ENCODE measurements at places on chromosomes 16 and 17. TPM values are rescaled to one million over a fixed set of nuclear protein-coding genes. Genes with fewer than 3 reads are reported as not detected.

DNA sequence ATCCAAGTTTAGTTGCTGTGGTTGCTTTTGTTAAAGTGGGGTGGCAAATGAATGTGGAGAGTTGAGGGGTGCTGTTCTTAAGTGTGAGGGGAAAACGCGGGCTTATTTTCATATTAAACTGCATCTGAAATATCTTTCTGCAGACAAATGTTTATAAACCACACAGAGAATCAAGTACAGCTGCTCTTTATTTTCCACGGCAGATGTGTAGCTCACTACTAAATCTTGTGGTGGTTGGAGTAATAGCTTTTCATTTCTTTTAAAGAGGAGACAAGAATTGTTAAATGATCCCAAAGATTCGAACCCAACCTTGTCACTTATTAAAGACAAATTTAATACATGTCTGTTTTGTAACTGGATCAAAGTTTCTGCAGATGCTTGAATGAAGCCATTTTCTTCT lies 2.1 kb downstream of the CLTC start:
- no peak for DNase-seq

GRCh38 chr17:77558846-77559626 lies 399.5 kb upstream of the TNRC6C start:
- no peak for DNase-seq

DNA sequence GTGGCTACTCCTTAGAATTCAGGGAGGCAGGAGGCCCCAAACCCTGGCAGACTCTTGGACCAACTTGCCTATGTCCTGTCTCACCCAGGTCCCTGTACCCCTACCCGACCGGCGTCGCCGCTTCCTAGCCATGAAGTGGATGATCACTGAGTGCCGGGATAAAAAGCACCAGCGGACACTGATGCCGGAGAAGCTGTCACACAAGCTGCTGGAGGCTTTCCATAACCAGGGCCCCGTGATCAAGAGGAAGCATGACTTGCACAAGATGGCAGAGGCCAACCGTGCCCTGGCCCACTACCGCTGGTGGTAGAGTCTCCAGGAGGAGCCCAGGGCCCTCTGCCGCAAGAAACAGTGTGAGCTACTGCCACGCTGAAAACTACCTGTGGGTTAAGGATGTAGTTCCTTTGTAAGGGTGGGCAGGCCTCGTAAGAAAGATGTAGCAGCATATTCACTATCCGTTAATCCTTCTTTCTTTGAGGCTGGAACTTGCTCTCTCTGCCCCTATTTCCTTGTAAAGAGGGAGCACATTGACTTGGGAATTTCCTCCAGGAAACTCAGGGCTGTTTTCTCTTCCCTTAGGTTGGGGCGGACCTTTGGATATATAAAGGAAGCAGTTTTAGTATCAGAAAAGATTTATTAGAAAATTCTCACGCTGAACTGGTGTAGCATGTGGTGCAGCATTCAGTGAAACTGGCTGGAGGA lies 4.1 kb downstream of the MRPS7 start:
- no peak for DNase-seq

DNA sequence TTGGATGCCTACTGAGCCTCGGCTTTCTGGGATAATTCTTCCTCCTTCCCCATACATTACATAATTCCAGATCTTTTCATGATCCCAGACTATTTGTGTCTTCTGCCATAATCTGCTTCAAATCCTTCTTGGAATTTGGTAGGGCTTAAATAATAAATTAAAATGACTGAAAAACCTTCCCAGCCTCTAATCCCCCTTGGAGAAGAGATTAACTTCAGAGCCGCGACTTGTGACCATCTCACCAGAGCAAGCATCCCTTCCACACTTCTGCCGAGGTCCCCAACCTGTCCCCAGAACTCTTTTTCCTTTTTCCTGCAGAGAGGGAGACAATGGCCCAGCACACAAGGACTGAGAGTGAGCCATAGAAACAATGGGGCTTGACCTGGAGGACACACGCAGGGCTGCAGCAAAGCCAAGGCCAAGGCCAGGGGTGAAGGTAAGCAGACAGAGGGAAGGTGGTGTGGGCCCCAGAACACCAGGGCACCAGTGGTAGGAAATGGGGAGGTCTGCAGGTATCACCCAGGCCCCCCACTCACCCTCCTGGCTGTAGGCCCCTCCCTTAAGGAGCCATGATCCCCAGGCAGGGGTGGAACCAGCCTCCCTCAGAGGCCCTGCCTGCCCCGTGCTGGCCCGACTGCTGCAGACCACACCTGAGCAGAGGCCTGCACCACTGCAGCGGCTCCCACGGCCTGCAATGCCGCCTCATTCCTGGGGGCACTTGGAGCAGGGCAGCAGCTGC lies 9.6 kb upstream of the BCAR1 start:
- no peak for DNase-seq

DNA sequence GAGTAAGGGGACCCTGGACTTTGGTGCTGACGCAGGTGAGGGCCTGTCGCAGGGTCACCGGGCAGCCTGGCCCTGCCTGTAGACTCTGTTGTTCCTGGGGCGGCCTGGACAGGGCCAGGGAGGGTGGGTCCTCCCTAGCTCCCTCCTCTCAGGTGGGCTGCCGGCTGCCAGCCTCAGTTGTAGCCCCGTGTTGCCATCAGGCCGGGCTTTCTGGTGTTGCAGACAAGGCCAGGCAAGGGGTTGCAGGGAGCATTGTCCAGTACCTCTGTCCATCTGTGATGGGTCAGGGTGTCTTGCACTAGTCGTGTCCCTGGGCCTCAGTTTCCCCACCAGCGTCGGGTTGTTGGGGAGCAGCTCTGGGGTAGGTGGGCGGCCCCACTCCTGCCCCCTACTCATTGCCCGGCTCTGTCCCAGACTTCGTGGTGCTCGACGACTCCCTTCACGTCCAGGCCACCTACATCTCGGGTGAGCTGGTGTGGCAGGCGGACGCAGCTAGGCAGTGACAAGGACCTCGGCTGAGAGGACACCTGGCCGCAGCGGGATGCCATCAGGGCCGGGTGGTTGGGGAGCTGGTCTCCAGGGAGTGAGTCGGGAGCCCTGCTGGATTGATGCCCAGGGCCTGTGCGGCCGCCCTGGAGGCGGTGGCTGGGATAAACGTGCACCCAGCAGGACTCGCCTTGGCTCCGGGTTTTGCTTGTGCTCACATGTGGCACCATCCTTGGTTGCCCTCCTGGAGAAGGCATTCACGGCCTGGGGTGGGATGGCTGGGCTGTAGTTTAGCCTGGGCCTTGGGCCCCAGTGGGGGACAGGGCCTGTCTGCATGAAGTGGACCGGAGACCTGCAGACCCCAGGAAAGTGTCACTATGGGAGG lies 1.9 kb downstream of the CEMP1 start:
- DNase-seq = no peak

DNA sequence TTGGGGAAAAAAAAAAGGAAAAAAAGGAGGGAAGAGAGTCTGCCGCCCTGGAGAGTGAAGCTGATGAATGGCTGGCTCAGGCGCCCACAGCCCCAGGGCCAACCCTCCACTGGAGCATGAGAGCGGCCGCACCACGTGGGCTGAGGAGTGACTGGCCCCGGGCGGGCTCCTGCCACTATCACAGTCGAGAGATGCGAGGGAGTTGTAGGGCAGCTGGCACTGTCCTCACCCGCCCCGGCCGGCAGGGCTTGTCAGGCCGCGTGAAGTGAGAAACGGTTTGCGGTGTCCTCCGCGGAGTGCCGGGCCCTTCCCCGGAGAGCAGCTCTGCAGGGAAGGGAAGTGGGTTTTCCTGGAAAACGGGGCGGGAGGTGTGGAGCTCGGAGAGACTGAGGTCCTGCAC lies 45.9 kb downstream of the JPH3 start:
- DNase-seq = no peak

DNA sequence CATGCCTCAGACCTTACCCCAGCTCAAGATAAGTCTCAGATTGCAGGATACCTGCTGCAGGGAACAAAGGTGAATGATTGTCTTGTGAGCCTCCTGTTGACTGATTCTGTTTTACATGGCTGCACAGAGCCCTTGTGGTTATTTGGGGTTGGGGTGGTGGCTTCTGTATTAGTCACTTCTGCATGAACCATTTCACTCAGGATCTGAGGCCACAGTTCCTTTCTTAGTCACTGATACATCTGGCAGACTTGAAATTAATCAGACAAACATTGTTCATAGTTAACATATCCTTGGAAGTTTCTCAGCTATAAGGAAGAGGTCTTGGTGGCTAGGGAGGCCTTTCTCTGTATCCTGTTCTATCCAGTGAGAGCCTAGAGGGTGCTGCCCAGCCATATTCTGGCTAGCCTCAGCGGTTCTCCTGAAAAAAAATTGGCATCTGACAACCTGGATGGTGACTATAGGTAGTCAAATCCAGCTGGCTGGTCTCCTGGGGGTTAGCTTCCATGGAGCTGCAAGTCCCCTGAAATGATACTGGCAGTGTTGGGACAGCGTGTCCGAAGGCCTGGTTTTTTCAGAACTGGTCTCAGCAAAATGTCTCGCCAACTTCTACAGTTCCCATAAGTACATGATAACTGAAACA lies 8.4 kb upstream of the PLK1 start:
- no peak for DNase-seq

DNA sequence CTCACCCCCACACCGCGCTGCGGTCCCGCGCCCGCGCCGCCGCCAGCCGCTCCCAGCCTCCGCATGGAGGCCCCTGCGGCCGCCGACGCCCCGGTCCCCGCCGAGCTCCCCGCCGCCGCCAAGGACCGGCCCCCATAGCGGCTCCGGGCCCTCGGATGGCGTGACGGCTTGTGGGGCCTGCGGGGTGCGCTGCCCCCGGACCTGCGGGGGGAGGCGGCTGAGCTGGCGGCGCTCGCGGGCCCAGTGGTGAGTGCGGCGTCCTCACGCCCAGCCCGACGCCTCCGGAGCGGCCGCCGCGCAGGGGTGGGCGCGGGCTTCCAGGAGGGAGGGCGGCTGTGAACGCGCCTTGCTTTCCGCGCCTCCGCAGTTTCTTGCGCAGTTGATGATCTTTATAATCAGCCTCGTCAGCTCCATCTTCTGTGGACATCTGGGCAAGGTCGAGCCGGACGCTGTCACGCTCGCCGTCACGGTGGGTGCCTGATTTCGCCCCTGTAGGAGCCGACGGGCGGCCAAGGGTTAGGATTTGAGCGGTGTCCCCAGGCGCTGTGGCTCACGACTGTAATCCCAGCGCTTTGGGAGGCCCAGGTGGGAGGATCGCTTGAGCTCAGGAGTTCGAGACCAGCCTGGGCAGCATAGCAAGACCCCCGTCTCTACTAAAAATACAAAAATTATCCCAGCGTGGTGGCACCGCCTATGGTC lies 46.4 kb downstream of the SLC47A1 start:
- DNase-seq = no peak

GRCh38 chr17:45287526-45288500 lies 25.9 kb upstream of the SPATA32 start:
- DNase-seq = no peak

GRCh38 chr17:65323049-65323448 lies 185.9 kb downstream of the RGS9 start:
- DNase-seq = no peak

DNA sequence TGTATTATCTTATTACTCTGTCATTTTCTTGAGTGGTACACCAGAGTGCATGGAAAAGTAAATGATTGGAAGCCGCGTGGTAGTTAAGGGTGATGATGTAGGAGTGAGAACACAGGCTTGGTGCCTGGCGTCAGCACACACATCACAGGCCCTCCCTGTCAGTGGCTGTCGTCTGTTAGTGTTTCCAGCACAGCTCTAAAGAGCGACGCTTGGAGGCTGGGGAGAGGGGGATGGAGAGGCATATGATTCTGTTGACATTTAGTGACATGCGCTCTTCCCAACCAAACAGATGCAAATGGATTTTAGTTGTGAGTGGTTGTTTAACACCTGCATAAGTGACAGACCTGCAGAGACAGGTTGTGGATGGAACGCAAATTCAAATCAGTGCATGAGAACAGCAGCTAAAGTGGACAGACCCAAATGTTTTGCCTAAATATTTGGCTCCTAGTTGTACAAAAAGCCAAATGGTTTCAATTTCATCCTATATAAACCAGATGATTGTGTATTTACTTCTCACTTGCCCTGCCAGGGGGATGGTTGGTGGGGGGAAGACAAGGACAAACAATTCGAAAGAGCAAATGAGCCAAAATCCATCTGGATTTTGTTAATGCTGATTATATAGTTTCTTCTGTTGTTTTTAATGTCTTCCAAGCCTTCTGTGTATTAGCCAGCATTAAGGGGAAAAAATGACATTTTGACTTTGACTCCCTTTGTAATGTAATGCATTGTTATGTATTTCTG lies 222.3 kb downstream of the WWOX start:
- DNase-seq = no peak

GRCh38 chr17:56142781-56143180 lies 10.5 kb upstream of the ANKFN1 start:
- no peak for DNase-seq

GRCh38 chr17:62780951-62781350 lies 27.2 kb downstream of the MARCHF10 start:
- DNase-seq = no peak

- DNase-seq = peak; percentile 86
These were observed 55.3 kb downstream of the MYO18A start for GRCh38 chr17:29124925-29125273.

GRCh38 chr17:41962768-41963434 lies 3.7 kb upstream of the CNP start:
- peak; percentile 58 for DNase-seq

GRCh38 chr17:60391471-60392041 lies 377 bp downstream of the USP32 start:
- no peak for DNase-seq

DNA sequence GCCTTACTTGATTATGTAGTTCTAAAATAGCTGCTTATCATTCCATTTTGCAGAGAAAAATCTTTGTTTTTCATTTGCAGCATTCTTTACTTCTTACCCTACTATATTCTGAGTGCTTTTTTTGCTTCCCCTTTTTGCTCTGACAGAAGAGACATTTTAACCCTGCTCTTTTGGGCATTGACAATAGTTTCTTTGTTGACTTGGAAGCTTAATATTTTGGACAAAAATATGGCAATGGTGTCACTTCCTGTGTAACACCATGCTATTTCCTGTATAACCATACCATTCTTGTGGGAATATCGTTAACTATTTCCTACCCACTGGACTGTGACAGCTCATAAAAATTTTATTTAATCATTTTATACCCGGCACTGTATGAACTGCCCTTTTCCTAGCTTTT lies 747.1 kb downstream of the CDH8 start:
- no peak for DNase-seq

- no peak for DNase-seq
These were observed 19.6 kb upstream of the PMFBP1 start for GRCh38 chr16:72191551-72191950.

GRCh38 chr17:43701318-43701743 lies 39.6 kb upstream of the MEOX1 start:
- no peak for DNase-seq

GRCh38 chr17:59373882-59374495 lies 42.5 kb downstream of the YPEL2 start:
- DNase-seq = no peak

GRCh38 chr17:4176808-4177472 lies 33.9 kb downstream of the CYB5D2 start:
- no peak for DNase-seq

GRCh38 chr16:2785101-2785991 lies 2.0 kb downstream of the PRSS33 start:
- peak; percentile 33 for DNase-seq

GRCh38 chr16:70697594-70698170 lies 11.8 kb upstream of the MTSS2 start:
- DNase-seq = no peak

- DNase-seq = peak; percentile 32
These were observed 145.6 kb upstream of the TBX2 start for GRCh38 chr17:61253937-61254574.

Gene TNP2
- total RNA-seq = not detected

Gene SHCBP1
- 3.1 TPM for total RNA-seq

Gene STUB1
- total RNA-seq = 105 TPM

Gene NRN1L
- total RNA-seq = not detected

Gene CPPED1
- 24.0 TPM for total RNA-seq

Gene PPM1E
- total RNA-seq = 0.03 TPM

Gene MYOCD
- total RNA-seq = 2.1 TPM

Gene KPNB1
- total RNA-seq = 228 TPM

Measured in left colon (tissue), 2 donors.